Occipital lobe (tissue), 3 donors: ENCODE measurements at places on chromosomes 5 and 9. TPM values are rescaled to one million over a fixed set of nuclear protein-coding genes. Genes with fewer than 3 reads are reported as not detected.

Gene UBE2QL1
- total RNA-seq = 46.3 TPM

- no peak for DNase-seq
Observed at GRCh38 chr9:133787754-133788025, 49.5 kb upstream of the SARDH start.

DNA sequence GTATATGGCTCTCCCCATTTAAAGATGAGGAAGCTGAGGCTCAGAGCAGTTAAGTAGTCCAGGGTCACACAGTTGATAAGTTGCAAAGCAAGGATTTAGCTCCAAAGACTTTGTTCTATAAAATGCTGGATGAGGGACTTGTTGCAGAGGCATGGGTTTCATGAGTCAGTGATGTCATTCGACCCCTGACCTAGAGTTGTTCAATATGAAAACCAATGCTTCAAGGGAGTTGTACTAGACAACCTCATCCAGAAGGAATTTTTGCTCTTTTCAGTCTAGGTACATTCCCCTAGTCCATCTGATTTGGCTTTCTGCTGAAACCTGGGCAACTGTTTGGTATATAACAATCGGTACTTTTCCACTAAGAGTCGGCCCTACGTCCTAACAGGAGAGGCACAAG lies 550.4 kb downstream of the EBF1 start:
- no peak for DNase-seq

DNA sequence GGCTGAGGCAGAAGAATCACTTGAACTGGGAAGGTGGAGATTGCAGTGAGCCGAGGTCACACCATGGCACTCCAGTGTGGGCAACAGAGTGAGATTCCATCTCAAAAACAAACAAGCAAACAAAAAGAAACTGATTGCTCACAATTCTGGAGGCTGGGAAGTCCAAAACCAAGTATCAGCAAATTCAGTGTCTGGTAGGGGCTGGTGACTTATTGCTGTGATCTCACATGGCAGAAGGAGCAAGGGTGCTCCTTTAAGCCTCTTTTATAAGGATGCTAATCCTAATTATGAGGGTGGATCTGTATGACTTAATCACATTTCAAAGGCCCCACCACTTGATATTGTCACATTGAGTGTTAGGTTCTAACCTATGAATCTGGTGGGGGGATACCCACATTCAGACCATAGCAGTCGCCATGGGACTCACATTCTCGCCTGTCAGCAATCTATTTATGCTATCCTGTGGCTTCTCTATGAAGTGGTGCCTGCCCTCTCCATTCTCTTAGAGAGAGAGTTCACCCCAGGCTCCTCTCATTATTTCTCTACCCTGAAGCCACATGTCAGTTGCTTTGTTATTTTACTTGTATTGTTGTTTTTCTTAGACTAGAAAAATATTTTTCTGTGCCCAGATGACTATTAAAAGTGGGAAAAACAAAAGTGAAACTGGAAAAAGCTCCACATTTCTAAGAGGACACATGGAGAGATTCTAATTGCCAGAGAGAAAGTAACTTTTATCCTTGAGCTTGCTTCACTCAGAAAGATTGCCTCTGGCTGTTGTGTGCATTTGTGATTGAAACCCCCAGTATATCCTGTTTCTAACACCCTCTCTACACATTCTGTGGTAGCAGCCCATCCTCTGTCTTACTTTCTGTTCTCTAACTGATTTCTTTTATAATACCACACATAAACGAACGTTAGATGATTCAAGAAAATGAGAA lies 18.8 kb upstream of the PRLR start:
- DNase-seq = no peak

- DNase-seq = peak; percentile 61
Observed at GRCh38 chr9:91422758-91423711, 597 bp downstream of the NFIL3 start.

GRCh38 chr9:108073823-108074222 lies 584.3 kb upstream of the KLF4 start:
- DNase-seq = no peak

Gene PGM5
- 5.6 TPM for total RNA-seq

GRCh38 chr5:146751781-146752401 lies 126.7 kb downstream of the PPP2R2B start:
- no peak for DNase-seq

GRCh38 chr5:113760486-113760885 lies 247.0 kb downstream of the YTHDC2 start:
- DNase-seq = no peak

Gene MYOZ3
- 1.7 TPM for total RNA-seq

DNA sequence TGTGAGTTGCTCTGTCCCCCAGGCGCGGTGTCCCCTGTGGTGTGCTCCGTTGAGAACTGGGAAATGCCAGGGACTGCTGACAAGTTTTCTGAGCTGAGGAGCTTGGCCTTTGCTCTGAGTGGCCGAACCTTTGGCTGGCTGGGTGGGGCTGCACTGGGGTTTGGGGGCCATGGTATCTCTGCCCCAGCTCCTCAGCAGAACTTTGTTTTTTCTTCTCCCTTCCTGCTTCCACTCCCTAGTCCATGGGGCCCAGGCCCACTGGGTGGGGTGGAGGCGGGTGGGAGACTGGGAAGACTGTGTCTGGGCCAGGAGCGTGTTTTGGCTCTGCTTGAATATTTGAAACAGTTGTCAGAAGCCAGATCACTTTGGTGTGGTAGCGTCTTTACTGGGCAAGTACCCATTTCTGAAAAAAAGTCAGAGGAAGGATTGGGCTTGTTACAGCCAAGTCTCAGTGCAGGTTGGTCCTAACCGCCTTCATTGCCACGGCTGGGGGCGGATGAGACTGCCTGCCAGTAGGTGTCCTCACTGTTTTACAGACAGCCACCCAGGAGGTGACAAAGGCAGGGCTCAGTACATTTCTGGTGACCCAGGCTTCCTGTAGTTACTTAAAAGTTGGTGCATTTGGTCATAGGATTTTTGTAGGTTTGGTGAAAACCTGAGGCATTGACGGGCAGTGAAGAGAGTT lies 92.7 kb downstream of the DAB2IP start:
- DNase-seq = peak; percentile 32

- no peak for DNase-seq
Observed at GRCh38 chr9:15248081-15248480, 58.9 kb downstream of the TTC39B start.

DNA sequence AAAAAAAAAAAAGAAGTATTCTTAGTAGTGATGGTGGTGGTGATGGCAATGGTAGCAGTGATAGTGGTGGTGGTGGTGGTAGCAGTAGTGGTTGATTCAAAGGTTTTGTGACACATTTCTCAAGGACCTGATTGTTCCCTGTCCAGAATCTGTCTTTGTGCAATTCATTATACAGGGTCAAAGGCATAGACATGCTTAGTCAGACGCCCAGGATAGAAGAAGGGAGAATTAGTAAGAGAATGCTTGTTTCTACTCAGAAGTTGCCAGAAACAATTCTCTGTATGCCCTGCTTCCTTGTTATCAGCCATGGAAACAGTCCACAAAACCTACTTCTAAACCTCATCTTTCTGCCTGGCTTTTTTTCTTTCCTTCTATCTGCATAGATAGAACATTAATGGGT lies 89.4 kb downstream of the SLC44A1 start:
- no peak for DNase-seq

- no peak for DNase-seq
Observed at GRCh38 chr5:14716755-14717752, 52.5 kb downstream of the OTULIN start.

Gene HTR4
- total RNA-seq = 0.16 TPM

DNA sequence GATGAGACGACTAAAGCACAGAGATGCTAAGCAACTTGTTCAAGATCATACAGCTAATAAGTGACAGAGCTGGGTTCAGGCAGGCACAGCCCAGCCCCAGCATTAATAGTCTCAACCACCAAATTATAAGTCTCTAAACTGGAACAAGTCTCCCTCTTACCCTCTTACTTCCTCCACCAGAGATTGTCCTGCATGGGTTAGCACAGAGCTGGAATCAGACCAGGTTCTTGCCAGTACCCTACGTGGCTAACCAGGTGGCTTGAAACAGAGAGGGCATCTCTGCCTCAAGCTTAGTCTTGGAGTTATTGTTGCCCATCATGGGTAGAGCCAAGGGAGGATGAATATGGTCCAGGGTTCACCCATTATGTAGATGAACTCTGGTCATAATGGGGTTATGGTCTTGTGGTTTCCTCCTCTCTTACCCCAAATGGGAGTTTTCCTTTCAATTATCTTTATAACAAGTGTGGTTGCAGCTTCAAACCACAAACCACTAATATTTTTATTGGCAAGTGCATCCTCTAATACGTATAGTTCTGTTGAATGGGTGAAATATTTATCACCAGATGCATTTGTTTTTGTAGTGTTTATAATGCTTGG lies 8.3 kb upstream of the XPA start:
- DNase-seq = no peak
